ENCODE measurements at places on chromosomes 2 and 18. TPM values are rescaled to one million over a fixed set of nuclear protein-coding genes. Genes with fewer than 3 reads are reported as not detected.

Gene POTEF
- total RNA-seq, result not detected

Gene SIX2
- not detected for total RNA-seq

Gene PTPRN
- 5.2 TPM for total RNA-seq

- peaks cover 10% of the 10 kb centered on the region for H3K27me3 ChIP-seq
- no peaks in the 10 kb centered on the region for H3K4me1 ChIP-seq
- H3K36me3 ChIP-seq, result no peaks in the 10 kb centered on the region
- DNase-seq, result no peak
- no peak overlapping the region for H3K4me3 ChIP-seq
Measured at GRCh38 chr2:233793465-233794127, 15.5 kb downstream of the MROH2A start.

GRCh38 chr18:13371689-13372418, 153.3 kb downstream of the LDLRAD4 start:
- H3K27ac ChIP-seq, result no peak overlapping the region
- H3K4me1 ChIP-seq, result no peaks in the 10 kb centered on the region
- no peak for DNase-seq
- H3K4me3 ChIP-seq, result no peak overlapping the region

GRCh38 chr2:26670931-26671460, 21.5 kb upstream of the KCNK3 start:
- H3K36me3 ChIP-seq, result no peaks in the 10 kb centered on the region
- no peak overlapping the region for H3K4me3 ChIP-seq
- DNase-seq, result no peak
- no peak overlapping the region for H3K27ac ChIP-seq

GRCh38 chr18:43563780-43564179, 286.5 kb upstream of the SYT4 start:
- no peaks in the 10 kb centered on the region for H3K27me3 ChIP-seq
- no peak overlapping the region for H3K4me3 ChIP-seq
- no peaks in the 10 kb centered on the region for H3K36me3 ChIP-seq
- H3K4me1 ChIP-seq, result no peaks in the 10 kb centered on the region
- DNase-seq, result peak; percentile 6
- H3K27ac ChIP-seq, result no peak overlapping the region

GRCh38 chr2:232459419-232460035, 3.6 kb downstream of the ALPI start:
- DNase-seq, result no peak
- H3K27ac ChIP-seq, result no peak overlapping the region
- H3K4me3 ChIP-seq, result no peak overlapping the region
- H3K27me3 ChIP-seq, result peaks cover 26% of the 10 kb centered on the region

GRCh38 chr2:31241625-31242270, 7.8 kb downstream of the EHD3 start:
- H3K27ac ChIP-seq, result no peak overlapping the region
- H3K4me1 ChIP-seq, result peaks cover 4% of the 10 kb centered on the region
- H3K36me3 ChIP-seq, result peaks cover 11% of the 10 kb centered on the region
- H3K27me3 ChIP-seq, result no peaks in the 10 kb centered on the region
- no peak overlapping the region for H3K4me3 ChIP-seq
- DNase-seq, result no peak

DNA sequence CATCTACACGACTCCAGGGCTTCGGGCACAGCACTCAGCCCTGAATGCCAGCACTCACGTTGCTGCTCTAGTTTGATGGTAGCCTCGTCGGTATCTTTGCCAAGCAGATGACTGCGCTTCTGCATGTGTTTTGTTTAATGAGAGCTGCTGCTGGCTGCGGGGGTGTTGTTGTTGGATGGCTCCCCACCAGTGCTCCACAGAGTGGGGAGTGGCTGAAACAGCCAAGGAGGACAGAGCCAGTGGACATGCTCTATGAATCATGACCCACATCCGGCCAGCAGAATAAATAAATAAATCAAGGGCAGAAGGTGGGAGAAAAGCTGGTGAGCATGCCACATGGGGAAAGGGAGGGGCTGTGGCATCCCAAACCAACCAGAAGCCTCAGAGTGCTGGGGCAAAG, 131.2 kb upstream of the SOX11 start:
- H3K27ac ChIP-seq, result no peak overlapping the region
- H3K27me3 ChIP-seq, result no peaks in the 10 kb centered on the region
- H3K4me1 ChIP-seq, result peaks cover 2% of the 10 kb centered on the region
- peak; percentile 83 for DNase-seq
- H3K4me3 ChIP-seq, result no peak overlapping the region

- H3K36me3 ChIP-seq, result no peaks in the 10 kb centered on the region
- peaks cover 20% of the 10 kb centered on the region for H3K4me1 ChIP-seq
- H3K27me3 ChIP-seq, result no peaks in the 10 kb centered on the region
- no peak for DNase-seq
- H3K4me3 ChIP-seq, result no peak overlapping the region
Measured at GRCh38 chr2:133500917-133501316, 67.3 kb downstream of the NCKAP5 start.

All from IMR-90 (cell line).